ENCODE measurements at places on chromosomes 1 and 21.

GRCh38 chr21:43312751-43313169 is 114.2 kb downstream of the SIK1 start:
- no peak for DNase-seq

- DNase-seq = no peak
Observed at GRCh38 chr1:240092301-240093119, 827 bp downstream of the FMN2 start.

DNA sequence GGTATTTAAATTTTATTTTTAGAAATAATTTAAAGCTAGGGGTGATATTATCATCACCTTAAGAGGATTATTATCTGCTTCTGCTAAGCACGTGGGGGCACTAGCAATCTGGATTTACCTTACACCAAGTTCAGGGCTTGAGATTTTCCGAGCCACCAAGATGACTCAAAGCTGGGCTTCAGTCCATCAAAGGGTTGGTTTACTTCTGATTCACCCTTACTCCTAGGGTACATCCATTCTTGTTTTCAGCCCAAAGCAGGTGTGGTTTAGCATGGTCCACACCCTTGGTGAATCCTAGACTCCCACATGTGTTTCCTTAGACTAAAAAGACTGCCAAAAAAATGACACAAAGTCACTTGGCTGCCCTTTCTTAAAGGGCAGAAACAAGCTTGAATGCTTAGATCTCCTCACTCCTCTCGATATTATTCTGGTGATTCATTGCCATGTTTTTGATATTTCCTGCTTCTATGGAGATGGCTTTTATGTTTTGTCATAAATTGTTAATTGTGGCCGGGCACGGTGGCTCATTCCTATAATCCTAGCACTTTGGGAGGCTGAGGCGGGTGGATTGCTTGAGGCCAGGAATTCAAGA is 9.8 kb upstream of the PRSS38 start:
- DNase-seq = peak; percentile 99

DNA sequence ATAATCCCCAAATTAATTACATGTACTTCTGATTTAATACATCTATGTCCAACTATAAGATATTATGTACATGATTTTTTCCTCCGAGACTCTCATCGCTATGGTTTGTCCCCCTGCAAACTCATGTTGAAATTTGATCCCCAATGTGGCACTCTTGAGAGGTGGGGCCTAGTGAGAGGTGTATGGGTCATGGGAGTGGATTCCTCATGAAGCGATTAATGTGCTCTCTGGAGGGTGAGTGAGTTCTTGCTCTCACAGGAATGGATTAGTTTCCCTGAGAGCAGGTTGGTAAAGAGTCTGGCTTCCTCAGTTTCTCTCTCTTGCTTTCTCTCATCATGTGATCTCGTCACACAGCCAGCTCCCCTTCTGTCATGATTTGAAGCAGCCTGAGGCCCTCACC is 16.1 kb downstream of the HSF2BP start:
- DNase-seq = no peak

DNA sequence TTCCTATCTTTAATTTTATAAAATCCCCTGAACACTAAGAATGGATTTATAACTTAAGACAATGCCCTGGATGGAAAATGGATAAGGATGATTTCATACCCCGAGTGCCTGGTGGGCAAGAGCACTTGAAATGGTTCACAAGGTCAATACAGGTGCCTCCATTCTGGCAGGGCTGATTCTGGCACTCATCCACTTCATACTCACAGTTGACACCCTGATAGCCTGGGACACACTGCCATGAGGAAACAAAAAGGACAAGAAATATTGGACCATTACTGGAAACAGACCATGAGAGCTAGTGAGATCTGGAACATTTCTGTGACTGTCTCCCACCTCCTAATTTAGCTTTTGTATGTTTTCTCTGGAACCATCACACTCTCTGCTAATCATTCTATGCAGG is 39.1 kb upstream of the ADAM30 start:
- no peak for DNase-seq

DNA sequence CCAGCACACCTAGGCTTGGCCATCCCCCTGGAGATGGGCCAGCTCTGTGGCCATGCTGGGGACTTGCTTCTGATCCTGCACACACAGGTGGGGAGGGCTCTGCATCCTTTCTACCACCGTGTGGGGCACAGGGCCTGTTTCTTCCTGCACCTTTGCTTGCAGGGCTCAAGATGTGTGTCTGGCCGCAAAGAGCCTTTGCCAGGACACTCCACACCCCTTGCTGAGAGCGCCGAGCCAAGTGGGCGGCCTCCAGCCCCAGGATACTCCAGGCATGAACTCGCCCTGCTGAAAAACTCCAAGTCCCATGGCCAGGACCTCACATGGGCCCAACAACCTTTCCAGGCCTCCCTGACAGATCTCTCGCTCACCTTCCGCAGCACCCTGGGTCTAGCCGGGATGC is 11.6 kb upstream of the GPR153 start:
- DNase-seq = no peak

DNA sequence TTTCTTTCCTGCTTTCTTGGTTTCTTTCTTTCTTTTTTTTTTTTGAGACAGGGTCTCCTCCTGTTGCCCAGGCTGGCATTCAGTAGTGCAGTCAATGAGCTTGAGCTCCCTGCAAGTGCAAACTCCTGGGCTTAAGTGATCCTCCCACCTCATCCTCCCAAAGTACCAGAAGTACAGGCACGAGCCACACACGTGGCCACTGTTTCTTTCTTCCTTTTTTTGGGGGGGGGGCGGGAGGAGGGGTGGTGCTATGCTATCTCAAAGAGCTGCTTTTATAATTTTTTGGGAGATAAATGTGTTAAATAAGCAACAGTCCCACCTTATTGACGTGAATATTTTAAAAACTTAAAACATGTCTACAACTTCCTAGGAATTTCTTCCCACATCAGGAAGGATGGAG is 42.2 kb downstream of the AK4 start:
- DNase-seq = no peak

- DNase-seq = no peak
Observed at GRCh38 chr1:30892671-30893073, 15.9 kb downstream of the SDC3 start.

DNA sequence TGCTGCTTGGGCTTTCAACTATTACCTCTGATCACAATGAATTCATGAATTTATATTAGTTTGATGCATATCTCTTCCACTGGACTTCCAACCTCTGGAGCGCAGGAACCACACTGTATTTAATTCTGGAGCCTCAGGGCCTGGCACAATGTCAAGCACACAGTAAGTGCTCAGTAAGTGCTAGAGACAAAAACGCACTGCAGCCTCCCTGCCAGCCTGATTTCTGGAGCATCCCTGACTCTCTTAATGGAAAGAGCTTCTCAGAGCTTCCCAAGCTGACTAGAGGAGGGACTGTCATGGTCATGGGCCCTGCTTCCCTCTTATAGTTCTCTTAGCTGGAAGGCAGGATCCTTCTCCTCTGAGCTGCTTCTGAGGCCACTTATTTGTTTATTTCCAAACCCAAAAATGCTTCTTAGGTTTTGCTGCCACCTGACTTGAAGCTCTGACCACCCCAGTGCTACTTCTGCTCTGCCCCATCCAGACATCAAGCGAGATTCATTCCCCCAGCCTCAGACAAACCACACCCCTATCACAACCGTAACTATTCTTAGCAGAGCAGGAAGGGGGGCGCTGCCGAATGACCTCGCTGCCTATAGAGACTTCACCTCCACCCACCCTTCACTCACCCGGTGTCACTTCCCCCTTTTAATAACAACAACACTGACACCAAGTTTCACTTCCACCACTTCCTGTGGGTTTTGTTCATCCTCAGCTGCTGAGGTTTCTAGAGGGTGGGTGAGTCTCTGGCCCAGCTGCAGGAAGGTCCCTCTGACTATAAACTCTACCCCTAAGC is 33.6 kb downstream of the NUAK2 start:
- DNase-seq = no peak

DNA sequence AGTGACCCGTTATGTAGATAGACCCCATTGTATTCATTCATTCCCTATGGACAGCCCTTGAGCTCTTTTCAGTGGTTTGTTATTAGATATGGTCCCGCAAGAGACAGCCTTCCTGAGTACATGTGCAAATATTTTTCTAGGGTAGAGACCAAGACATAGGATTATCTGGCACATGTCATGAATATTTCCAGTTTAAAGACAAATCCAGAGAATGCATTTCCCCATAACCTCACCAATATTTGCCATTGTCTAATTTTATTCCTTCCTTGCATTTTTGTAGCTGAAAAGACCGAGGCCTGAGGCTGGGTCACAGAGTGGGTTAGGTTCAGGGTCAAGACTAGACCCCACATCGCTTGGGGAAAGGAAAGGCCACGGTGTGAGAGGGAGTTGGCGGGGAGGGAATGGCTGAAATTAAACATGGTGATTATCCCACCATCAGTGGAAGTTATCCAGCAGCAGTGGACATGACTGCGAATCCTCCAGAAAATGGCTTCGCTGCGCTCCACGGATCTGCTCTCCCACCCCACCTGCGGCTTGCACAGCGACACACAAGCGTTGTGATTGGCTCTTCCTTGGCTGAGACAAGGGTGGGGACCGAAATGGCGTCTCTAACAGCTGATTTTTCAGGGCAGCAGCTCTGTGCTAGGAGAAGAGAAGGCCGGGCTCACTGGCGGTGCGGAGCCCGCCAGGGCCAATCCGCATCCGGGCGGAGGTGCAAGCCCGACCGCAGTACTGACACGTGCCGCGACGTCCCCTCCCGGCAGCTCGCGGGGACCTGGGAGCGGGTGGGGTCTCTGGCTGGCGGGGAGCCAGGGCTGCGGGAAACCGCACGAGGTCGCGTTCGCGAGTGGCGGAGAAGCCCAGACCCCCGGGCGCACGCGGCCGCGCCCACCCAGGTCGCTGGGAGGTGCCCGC is 16.1 kb upstream of the STMN1 start:
- DNase-seq = no peak

- DNase-seq = peak; percentile 99
Observed at GRCh38 chr1:85611856-85612255, 31.3 kb downstream of the CCN1 start.

- peak; percentile 76 for DNase-seq
Observed at GRCh38 chr1:198064181-198064580, 92.6 kb upstream of the NEK7 start.

- DNase-seq = peak; percentile 66
Observed at GRCh38 chr1:155070721-155071569, 7.4 kb downstream of the EFNA4 start.

DNA sequence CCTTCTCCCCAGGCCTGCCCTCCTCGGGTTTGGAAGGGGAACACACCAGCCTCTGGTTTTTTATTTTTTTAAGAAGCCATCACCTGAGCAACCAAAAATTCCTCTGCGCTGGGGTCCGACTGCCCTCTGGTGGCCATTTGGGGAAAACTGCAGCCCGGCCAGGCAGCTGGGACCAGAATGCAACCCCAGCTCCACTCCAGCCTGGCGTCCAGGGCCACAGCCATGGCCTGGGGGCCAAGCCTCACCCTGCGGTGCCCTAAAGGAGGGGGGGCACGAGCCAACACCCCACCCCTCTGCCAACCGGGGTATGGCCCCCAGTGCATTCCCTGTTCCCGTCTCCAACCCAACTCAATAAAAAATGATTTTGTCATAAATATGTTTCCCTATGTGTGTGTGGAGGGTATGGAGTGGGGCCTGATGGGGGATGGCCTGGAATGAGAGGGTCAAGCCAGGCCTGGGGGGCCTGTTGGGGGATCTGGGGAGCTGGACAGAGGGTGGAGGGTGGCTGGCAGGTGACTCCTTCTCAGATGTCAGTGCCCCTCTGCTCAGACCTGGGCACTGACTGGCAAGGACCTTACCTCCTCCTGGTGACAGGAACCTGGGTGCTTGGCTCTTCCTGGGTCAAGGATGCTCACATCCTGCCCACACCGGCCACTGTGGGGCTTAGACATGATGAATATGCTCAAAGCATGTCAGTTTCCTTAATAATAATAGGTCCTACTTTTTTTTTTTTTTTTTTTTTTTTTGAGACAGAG is 3.2 kb downstream of the GPR3 start:
- DNase-seq = peak; percentile 61

DNA sequence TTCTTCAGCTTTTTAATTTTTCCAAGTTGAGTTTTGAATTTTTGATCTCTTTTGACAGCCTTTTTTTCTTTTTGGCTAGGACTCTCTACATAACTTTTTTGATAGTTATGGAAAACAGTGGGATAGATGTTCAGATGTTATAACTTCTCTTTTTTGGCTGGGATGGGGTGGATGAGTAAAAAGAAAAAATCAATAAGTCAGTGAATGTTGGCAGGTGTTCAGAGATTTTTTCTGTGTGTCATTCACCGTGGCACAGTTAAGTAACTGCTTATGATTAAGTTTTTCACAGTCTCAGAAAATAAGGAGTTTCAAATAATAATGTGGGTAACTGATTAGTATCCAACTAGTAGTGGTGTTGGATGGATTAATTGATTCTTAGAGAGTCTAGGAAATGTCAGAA is 24.0 kb downstream of the HS2ST1 start:
- peak; percentile 10 for DNase-seq

- DNase-seq = peak; percentile 17
Observed at GRCh38 chr21:39434950-39435349, 10.6 kb downstream of the LCA5L start.

GRCh38 chr1:184114818-184115398 is 63.4 kb downstream of the TSEN15 start:
- no peak for DNase-seq

DNA sequence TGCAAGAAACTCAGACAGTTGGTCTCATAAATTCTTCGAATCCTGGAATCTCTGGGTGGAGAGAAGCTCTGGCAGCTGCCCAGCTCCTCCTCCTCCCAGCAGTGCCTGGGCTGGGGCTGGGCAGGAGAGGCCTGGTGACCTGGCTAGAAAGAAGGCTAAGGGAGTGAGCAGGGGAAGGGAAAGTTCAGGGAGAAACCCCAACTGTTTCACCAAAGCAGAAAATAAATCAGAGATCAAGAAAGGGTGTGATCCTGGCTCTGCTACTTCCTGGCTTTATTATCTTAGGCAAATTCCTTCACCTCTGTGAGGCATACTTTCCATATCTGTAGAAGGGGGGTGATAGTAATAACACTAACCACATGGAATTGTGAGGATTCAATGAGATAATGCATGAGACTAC is 8.8 kb upstream of the COL16A1 start:
- peak; percentile 52 for DNase-seq

- DNase-seq = no peak
Observed at GRCh38 chr1:160063176-160063575, 6.8 kb downstream of the KCNJ10 start.

GRCh38 chr1:50257940-50258685 is 149.4 kb downstream of the ELAVL4 start:
- DNase-seq = no peak

- DNase-seq = no peak
Observed at GRCh38 chr1:37868466-37868865, 9.1 kb upstream of the MTF1 start.

DNA sequence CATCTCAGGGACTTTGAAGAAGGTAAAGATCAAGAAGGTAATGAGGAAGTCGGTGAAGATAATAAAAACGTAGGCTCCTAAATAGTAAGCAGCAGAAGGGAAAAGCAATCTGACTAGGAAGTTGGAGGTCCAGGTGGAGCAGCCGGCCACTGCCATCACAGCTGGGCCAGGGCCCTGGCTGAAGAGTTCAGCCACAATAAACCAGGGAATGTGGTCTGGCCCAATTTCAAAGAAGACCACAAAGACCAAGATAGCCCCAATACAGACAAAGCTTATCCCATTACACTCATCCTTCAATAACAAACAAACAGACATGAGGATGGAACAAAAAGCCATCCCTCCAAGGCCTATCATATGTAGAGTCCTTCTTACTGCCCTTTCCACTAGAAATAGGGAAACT is 18.4 kb upstream of the JAK1 start:
- no peak for DNase-seq

- DNase-seq = peak; percentile 43
Observed at GRCh38 chr1:164591858-164592257, 32.9 kb downstream of the PBX1 start.

Measured in bronchial epithelial cell (primary cell).